NCI-H1092 (cell line): ENCODE measurements at places on chromosomes 16 and 17.

DNA sequence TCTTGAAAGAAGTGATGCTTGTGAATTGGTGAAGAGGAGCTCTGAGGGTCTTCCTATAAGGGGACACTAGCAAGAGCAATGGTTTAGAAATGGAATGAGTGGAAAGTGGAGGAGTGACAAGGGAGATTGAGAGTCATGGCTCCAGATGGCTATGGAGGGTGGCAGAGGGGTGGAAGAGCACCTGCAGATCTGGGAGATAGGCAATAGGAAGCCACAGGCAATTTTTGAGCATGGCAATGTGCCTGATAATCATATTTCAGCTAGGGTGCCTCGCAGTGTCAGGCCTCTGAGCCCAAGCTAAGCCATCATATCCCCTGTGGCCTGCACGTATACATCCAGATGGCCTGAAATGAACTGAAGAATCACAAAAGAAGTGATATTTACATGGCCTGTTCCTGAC lies 21.5 kb downstream of the RGS9 start:
- DNase-seq, result no peak

GRCh38 chr17:2459917-2460271 lies 51.8 kb downstream of the METTL16 start:
- DNase-seq, result no peak

DNA sequence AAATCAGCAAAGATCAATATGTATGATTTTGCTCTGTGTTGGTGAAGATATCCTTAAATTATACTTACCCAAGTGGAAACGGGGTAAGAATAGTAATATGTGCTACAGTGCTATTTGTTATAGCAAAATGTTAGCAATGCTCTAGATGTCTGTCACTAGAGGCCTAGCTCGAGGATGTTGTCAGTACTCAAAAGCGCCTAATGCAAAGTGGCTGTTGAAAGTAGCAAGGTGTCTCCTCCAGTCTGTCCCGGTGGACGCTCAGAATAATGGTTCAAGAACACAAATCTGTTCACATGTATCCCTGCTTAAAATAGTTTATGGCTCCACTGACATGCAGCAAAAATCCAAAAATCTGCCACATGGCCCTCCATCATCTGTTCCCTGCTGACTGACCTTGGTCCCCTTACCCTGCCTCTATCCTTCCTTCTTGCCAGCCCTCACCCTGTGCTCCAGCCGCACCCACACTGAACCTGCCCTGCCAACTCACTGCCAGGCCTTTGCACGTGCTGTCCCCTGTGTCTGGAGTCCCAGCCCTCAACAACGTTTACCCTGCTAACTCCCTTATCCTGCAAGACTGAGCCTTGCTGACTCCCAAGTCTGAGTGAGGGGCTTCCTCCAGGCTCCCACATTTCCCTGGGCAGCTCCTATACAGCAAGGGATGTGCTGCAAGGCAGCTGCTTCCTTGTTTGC lies 9.6 kb upstream of the RNF112 start:
- DNase-seq, result no peak

- DNase-seq, result no peak
Measured at GRCh38 chr16:58488531-58488930, 11.4 kb upstream of the NDRG4 start.

DNA sequence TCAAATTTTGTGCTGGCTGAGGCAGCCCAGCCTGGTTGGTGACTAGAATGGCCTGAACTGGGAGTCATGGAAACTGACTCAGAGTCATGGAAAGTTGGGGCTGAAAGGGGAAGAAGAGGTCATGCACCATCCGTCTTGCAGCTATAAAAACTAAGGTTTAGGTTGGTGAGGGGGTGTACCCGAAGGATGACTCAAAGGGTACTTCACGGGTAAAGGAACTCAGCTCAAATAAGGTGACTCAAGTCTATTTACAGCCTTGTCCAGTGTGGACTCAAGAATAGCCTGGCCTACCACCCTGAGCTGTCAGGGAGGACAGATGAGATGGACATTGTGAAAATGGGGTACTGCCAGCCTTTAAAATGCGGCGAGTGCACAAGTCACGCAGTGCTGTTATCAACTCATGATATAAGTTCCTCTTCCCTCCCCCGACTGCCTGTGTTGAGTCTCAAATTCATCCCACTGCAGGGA lies 18.6 kb downstream of the CD300LB start:
- no peak for DNase-seq

DNA sequence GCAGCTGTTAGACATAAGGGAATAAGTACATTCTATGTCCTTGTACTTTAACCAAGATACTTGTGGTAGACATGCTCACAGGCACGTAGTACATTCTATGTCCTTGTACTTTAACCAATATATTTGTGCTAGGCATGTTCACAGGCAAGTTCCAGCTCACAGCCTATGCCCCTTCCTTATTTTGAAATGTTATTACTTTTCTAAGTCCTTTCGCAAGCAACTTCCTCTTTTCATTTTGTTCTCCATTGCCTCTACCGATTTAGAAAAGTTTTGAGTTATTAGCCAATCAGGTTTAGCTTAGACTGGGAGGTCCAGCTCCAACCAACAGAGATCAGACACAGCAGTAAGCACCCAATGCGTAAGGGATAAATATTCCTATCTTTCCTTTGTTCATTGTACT lies 60.1 kb upstream of the NUDT7 start:
- DNase-seq, result no peak

- DNase-seq, result peak; percentile 23
Measured at GRCh38 chr16:83402967-83403366, 404.8 kb upstream of the HSBP1 start.

GRCh38 chr16:87561200-87562105 lies 40.9 kb upstream of the JPH3 start:
- no peak for DNase-seq

DNA sequence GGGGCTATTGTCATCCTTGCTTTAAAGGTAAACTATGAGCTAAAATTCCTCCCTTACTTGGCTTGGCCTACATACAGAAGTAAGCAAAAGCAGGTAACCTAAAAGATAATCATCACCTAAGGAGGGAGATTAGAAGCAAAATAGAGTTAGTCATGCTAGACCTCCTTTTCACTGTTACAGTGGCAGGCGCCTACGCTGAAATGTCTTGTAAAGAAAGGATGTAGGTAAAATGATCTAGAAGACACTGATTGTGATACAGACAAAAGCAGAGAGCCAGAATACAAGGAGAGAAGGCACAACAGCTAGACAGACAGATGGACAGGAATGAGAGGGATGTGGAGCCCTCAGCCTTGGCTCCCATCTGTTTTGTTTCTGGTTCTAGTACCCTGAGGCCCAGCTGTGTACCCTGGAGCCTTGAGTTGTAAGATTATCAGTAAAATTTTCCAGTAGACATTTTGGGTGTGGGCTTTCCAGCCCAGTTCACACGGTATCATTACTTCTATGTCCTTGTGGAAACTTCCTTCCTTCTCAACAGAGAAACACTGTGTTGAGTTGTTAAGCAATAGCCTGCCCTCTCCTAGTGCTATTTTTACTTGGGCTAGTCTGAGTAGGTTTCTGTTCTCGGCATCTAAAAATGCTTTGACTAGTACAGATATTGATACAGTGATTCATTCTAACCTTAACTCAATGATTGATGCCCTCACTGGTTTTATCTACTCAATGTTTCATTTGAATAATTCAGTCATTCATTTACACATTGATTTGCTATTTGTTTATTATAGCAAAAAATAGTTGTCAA lies 7.7 kb upstream of the C16orf78 start:
- DNase-seq, result no peak

DNA sequence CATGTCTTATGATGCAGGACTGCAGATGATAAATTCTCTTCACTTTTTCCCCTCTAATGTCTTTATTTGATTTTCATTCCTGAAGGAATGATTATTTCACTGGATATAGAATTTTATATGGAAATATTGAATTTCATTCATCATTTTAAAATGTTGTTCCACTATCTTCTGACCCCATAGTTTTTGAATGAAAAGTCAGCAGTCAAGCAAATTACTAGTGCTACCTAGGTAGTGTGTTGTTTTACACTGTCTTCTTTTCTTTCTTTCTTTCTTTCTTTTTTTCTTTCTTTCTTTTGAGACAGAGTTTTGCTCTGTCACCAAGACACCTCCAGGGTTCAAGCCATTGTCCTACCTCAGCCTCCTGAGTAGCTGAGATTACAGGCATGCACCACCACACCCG lies 76.9 kb downstream of the WSB1 start:
- DNase-seq, result no peak

DNA sequence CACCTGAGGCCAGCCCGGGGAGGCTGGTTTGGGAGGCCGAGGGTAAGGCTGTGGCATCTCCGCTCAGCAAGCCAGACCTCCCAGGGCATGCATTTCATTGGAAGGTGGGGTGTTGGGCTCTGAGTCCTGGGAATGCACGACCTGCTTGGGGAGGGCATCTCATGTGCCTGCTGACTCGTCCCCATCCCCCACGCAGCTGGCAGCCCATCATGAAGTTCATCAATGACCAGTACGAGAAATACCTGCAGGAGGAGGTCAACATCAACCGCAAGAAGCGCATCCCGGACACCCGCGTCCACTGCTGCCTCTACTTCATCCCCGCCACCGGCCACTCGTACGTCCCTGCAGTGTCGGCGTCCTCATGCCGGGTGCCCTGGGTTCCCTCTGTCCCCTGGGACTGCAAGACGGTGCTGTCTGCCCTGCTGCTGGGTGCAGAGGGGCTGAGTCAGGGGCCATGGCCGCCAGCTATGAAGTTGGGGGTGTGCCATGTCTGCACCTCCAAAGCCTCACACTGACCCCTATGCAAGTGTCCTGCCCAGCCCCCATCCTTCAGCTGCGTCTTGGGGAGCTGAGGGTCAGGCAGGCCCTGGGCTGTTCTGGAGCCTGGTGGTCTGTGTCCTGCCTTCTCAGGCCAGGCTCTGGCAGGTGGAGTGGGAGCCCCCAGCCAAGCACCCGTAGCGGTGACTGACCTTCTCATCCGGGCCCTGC lies 347.9 kb downstream of the SEC14L1 start:
- no peak for DNase-seq

DNA sequence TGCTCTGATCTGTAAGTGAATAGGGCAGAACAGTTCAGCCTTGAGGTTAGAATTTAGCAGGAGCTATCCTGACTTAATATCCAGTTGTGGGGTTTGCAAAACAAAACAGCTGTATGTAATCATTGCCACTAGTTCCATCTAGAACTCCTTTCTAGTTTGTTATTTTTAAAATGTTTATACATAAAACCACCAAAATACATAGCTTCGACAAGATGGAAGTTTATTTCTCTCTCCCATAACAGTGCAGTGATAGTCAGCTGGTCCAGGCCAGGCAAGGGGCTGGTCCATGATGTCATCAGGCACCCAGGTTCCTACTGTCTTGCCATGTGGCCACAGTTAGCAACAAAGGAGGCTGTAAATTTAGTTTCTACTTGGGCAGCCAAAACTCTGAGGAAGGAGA lies 10.5 kb upstream of the PLK1 start:
- no peak for DNase-seq

- no peak for DNase-seq
Measured at GRCh38 chr17:80882926-80883685, 108.5 kb upstream of the CHMP6 start.

GRCh38 chr16:2465653-2466415 lies 5.3 kb upstream of the NTN3 start:
- no peak for DNase-seq
